ENCODE measurements at places on chromosomes 4 and X.
A peak's percentile ranks its signal among the peaks of the same experiment; 100 is the strongest.

GRCh38 chrX:108439961-108440696 is 491 bp downstream of the COL4A5 start:
- DNase-seq, result peak; percentile 32

DNA sequence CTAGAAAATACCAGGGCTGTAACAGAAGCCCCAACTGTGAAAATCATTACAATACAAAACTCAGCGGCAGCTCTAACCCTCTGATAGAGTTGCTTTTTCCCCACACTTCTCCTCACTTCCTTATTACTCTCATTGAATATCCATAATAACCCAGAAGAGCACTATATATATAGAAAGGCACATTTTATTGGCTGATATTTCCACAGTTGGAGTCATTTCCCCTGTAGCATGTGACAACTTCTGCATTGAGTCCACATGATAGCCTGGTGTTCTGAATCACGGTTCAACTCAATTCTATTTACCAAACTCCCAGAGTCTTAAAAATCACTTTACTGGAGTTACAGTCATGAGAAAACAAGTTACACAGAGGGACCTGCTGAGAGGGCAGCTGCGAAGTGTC is 46.6 kb upstream of the NWD2 start:
- DNase-seq, result no peak

- DNase-seq, result no peak
These were observed 92.7 kb downstream of the HHIP start for GRCh38 chr4:144738649-144739048.

DNA sequence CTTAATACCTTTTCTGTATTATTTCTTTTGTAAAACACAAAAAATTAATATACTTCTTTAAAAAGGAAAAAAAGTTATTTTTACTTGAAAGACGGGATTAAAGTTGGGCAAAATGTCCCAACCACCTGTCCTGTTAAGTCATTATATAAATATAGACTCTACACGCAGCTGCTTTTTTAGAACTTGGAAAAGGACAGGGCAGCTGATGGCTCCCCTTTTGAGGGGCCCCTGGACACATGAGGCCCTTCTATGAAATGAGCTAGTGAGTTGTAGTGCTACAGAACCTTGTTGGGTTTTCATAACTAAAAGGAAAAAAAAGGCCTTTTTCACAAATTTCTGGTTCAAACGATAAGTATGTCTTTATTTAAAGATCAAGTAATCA is 600 bp upstream of the BEX2 start:
- DNase-seq, result no peak

- DNase-seq, result no peak
These were observed 32.2 kb downstream of the MID2 start for GRCh38 chrX:107857837-107858236.

DNA sequence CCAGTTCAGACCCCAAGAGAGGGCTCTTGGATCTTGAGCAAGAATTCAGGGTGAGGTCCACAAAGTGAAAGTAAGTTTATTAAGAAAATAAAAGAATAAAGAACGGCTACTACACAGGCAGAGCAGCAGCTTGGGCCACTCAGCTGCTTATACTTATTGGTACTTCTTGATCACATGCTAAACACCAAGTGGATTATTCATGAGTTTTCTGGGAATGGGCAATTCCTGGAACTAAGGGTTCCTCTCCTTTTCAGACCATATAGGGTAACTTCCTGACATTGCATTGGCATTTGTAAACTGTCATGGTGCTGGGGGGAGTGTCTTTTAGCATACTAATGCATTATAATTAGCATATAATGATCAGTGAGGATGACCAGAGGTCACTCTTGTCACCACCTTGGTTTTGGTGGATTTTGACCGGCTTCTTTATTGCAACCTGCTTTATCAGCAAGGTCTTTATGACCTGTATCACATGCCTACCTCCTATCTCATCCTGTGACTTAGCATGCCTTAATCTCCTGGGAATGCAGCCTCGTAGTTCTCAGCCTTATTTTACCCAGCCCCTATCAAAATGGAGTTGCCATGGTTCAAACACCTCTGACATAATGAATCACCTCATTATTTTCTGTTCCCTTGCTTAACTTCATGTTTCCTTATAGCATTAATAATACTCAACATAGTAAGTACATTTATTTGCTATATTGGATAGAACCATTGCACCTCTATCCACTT is 476.3 kb downstream of the DTHD1 start:
- no peak for DNase-seq

DNA sequence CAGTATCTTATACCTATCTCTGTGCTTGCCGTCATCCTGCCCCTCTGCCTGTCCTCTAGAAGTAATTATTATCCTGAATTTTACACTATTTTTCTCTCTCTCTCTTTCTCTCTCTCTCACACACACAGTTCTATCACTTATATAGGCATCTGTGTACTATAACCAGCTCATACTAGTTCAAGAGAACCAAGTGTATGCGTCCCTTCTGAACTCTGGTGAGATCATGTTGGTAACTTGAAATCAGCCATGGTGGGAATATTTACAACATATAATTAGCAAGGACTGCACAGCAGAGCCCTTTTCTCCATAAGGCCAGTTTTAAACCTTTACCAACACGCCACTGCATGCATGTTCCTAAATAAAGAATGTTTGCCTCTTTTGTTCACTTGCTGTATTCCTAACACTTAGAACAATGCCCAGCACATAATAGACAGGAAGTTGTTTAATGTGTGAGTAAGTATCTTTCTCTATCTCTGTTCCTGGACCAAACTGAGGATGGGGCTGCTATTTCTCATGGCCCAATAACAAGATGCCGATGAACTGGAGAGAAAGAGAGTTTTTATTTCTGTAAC is 51.1 kb upstream of the IL21 start:
- no peak for DNase-seq

GRCh38 chr4:87555773-87556619 is 26.8 kb upstream of the SPARCL1 start:
- DNase-seq, result peak; percentile 46

DNA sequence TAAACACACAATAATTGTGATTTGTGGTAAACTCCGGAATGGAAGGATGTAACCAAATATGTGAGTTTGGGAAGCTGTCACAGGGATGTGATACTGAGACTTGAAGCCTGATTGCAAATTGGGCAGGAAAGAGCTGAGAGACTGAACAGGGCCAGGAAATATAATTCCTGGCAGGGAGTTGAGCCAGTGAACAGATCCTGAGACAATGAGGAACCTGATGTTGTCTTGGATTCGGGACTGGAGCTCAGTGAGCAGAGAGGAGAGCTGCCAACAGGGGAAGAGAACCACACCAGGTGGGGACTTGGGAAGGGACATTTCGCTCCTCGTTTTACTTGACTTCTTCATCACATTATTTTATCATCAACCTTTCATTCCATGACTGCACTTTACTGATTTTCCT is 386.0 kb downstream of the TLL1 start:
- no peak for DNase-seq

DNA sequence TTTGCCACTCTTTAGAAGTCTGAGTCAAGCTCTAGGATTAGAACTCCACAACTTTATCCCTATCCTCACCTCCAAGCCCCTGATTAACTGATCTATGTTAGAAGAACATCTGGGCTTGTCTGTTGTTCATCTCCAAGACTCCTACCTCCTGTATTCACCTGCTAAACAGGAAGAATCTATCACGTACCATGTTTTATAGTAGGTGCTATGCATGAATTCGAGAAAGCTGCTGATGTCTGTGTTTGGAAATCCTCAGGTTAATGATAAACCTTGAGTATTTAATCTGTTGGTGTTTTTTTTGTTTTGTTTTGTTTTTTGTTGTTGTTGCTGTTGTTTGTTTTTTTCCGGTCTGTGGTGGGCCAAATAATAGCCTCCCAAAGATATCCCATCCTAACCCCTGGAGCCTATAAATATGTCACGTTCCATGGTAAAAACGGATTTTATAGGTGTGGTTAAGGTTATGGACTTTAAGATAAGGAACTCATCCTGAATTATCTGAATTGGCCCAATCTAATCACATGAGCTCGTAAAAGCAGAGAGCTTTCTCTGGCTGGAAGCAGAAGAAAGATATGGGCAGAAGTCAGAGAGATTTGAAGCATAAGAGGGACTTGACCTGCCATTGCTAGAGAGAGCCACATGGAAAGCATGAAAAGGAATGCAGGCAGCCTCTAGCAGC is 101.2 kb upstream of the DUSP21 start:
- DNase-seq, result no peak

All from fibroblast of upper back skin (primary cell).